ENCODE measurements at places on chromosomes 4 and X.
A peak's percentile ranks its signal among the peaks of the same experiment; 100 is the strongest.

GRCh38 chrX:139831017-139831416 lies 101.8 kb downstream of the ATP11C start:
- no peak for DNase-seq

GRCh38 chr4:145815027-145815612 lies 123.5 kb downstream of the ZNF827 start:
- DNase-seq = no peak

GRCh38 chrX:149032449-149032848 lies 472.7 kb downstream of the IDS start:
- no peak for DNase-seq

GRCh38 chrX:41684138-41684537 lies 4.6 kb upstream of the GPR34 start:
- DNase-seq = no peak

- peak; percentile 37 for DNase-seq
These were observed 36.2 kb downstream of the EGFL6 start for GRCh38 chrX:13605611-13606010.

DNA sequence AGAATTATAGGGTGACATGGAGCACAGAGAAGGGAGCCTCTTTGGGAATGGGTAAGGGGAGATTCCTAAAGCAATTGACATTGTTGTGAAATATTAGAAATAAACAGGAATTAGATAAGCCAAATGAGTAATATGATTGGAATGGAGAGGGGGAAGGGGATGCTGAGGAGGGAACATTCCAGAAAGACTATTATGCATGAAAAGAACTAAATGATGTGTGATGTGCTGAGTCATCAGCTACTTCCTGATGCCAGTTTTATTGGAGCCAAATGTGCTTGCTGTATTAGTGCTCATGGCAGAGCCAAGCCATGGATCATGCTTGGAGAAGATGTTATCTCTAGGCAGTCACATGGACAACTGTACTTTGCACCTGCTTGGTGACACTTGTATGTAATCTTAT lies 189.0 kb upstream of the HCCS start:
- peak; percentile 26 for DNase-seq

DNA sequence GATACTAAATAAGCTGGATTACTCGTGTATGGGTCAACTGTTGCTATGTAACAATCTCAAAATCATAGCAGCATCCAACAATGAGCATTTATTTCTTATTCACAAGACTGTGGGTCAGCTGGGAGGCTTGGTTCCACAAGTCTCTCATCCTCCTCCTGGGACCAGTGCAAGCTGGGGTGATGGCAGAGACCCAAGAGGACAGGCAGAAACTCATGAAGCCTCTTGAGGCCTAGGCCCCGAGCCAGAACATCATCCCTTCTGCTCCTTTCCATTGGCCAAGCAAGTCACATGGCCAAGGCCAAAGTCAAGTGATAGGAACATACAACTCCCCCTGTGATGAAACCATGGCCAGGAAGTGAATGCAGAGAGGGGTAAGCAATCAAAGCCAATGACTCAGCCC lies 422.1 kb downstream of the BCOR start:
- DNase-seq = no peak

DNA sequence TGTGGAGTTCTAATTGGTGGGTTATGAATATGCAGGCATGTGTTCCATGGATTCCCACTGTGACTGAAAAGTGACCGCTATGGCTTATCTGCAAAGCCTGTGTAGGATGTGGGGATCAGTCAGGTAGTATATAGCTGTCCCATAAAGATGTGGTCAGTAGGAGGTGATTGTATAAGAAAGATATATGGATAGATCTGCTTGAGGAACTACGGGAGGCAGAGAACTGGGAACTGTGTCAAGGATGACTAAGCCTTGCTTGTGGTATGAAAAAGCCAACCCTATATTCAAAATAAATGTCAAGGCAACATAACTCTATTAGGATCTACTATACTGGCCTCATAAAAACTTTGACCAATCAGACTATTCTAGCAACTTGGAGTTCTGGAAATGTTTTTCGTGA lies 185.2 kb downstream of the KLHL4 start:
- no peak for DNase-seq

DNA sequence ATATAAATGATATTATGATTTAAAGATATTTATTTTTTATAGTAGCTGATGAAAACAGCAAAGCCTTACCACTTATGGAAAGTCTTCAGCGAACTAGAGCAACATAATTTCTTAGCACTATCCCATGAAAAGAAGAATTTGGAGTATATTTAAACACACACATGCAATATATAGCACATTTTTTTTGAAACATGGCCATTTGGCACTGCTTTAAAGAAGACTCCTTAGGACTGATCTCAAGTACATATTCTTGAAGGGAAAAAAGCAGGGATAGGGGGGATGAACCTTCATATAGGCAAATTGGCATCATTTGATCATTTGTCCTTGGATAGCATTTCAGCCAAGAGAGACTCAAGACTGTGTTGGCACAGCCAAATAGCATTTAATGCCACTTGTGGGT lies 193.3 kb downstream of the ANKRD50 start:
- DNase-seq = no peak

DNA sequence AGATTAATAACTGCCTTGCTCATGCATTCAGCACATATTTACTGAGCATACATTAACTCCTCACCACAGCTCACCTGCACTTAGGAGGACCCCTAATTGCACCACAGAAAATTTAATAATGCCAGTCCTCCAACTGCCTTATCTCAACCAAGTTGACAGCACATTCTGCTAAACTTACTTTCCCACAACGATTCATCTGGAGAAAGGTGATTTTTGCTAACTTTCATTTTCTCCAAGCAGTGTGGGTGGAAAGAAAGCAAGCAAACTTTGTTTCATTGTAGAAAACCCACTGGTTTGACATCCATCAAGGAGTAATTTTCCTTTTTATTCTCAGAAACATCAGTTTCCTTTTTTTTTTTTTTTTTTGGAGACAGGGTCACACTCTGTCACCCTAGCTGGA lies 49.1 kb downstream of the RASGEF1B start:
- DNase-seq = no peak

- no peak for DNase-seq
These were observed 10.2 kb downstream of the UBE2D3 start for GRCh38 chr4:102817021-102817605.

DNA sequence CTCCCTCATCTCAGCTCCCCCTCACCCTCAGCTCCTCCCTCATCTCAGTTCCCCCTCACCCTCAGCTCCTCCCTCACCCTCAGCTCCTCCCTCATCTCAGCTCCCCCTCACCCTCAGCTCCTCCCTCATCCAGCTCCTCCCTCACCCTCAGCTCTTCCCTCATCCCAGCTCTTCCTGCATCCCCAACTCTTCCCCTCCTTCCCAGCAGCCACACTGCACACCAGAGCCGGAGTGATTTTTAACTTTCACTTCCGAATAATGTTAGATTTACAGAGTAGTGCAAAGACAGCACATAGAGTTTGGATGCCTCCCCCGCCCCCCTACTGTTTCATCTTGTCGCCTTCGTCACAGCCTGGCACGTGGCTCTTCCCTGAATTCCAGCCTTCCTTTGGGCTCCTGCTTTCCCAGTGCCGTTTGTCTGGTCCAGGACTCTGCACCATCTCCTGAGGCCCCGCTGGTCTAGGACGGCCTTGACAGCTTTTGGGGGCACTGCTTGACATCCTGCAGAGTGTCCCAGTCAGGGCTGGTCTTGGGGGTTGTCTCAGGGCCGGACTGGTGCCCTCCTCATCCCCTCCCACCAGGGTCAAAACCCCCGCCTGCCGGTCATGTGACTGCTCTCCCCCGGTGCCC lies 110.2 kb downstream of the FAM53A start:
- DNase-seq = no peak

DNA sequence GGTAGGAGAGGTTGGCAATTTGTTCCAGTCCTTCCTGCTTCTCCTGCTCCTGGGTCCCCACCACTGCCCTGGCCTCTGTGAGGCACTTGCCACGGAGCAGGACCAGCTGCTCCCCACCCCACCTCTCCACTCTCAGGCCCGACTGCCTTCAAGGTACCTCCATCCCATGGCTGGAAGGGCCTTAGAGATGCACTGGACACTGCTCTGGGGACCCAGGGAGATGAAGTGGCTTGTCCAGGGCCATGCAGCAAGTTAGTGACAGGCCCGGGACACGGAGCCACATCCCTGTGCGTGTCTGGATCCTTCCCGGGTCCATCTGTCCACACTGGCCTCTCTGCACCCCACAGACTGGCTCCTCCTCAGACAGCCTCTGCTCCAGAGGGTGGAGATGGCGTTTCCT lies 105.3 kb downstream of the CPZ start:
- no peak for DNase-seq

DNA sequence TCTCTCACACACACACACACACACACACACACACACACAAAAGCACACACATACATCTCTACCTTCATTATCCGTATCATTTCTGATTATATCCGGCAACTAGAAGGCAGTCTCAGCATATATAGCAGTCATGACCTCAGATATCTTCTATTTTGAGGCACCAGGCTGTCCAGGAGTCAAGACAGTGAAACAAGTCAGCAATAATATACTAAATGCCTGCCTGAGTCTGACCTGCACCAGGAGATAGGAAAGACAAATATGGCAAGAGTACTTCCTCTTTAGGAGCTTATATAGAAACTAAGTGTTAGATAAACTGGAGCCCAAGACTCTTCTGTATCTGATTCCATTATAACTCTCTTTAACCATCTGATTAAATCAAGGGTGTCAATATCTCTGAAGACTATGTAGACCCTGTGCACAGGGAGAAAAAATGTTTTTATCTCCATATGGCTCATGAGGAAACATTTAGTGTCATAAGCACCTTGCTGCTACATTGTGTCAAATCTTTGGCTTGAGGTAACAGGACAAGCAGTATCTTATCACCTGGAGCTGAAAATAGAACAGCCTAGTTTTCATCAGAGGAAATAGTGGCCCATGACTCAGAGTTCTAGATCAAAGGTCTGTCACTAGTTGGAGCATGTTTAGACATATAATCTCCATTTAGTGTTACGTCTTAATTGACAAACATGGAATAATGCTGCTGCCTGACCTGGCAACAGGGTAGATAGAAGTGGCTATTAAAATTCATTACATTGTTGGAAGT lies 27.0 kb upstream of the FAM47B start:
- DNase-seq = no peak

DNA sequence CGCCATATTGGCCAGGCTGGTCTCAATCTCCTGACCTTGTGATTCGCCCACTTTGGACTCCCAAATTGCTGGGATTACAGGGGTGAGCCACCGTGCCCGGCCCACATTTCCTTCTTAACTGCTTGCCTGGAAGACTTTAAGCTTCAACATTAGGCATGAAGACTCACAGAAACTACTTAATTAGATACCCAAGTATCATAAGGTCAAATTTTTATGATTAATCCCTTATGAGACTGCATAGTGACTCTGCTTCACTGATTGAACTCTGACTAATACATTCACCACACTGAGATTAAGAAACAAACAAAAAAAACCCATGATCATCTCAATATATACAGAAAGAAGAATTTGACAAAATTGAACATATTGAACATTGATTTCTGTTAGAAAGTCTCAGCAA lies 87.4 kb upstream of the KCTD8 start:
- no peak for DNase-seq

DNA sequence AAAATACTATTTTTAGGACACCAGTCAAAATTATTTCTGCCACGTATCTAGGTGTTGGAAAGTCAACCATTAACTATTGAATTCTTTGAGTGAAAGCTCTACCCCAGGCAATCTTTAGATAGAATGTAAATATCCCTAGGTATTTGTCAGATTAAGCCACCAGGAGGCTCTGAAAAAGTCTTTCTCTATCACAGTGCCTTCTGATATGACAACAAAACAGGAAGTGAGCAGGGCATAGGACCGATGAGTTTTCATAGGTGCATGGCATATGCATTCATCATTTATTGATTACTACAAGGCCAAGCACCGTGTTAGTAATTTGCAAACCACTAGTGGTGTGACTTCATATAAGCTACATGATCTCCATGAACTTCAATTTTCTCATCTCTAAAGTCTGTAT lies 333.6 kb upstream of the F9 start:
- DNase-seq = no peak

DNA sequence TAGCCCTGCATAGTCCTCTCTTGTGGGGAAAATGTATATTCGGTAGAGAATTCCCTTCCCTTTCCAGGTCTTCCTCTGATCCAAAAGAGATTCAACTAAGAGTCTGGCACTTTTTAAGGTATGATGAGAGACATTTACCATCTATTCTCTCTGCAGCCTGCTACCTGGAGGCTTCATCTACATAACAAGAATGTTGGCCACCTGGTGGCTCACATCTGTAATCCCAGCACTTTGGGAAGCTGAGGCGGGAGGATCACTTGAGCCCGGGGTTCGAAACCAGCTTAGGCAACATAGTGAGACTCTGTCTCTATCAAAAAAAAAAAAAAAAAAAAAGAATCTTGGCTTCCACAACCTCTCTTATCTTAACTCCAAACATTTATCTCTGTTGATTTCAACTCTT lies 40.4 kb upstream of the NOCT start:
- DNase-seq = no peak

DNA sequence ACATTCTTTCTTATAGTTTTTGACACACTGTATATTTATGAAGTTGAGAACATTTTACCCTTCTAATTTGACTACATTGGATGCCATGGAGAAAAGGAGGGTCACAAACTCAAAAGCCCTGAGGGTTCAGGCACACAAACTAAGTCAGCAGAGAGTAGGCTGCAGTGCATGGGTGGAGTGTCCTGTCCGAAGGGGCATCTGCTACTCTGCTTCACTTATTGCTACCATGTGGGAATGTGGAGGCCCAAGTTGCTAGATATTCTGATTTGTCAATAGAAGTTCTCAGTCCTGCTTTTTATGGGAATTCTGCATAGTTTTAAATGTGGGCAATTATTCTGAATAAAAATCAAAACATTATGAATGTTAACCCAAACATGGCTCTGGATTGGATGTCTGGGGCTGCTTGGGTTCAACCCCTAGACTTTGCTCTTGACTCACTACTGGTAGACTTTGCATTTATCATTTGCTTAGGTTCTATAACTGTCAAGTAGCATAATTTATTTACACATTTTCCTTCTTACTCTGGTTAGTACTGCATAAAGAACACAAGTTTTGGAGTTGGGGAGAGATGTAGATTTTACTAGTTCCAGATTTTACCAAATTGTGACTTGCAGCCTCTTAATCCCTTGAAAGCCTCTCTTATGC lies 255.1 kb downstream of the SPRY1 start:
- DNase-seq = no peak

DNA sequence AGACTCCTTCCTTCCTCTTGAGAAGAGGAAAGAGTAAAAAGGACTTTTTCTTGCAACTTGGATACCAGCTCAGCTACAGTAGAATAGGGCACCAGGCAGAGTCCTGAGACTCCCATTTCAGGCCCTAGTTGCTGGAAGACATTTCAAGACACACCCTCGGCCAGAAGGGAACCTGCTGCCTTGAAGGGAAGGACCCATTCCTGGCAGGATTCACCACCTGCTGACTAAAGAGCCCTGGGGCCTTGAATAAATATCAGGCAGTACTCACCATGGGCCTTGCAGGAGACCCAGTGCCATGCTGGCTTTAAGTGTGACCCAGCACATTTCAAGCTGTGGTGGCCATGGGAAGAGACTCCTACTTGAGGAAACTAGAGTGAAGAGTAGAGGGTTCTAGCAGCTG lies 317.6 kb downstream of the DKK2 start:
- DNase-seq = no peak
